Midbrain (tissue), 1 donor: ENCODE measurements at places on chromosomes 5 and 9.
A peak's percentile ranks its signal among the peaks of the same experiment; 100 is the strongest.

DNA sequence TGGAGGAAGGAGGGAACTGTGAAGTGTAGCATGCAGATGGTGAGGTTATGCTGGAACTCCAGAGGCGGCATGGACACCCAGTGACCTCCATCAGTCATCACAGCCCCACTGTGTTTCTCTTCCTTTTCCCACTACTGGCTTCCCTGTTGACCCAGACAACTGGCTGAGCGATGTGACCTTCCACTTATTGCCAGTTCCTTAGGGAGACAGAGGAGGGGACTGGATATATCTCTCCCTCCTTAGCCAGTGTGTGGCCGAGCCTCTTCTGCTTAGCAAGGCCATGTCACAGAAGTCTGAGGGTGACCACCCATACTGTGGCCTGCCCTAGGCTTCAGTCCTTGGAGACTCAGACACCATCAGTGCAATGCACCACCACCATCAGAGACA is 3.0 kb upstream of the PHYKPL start:
- no peak for DNase-seq

DNA sequence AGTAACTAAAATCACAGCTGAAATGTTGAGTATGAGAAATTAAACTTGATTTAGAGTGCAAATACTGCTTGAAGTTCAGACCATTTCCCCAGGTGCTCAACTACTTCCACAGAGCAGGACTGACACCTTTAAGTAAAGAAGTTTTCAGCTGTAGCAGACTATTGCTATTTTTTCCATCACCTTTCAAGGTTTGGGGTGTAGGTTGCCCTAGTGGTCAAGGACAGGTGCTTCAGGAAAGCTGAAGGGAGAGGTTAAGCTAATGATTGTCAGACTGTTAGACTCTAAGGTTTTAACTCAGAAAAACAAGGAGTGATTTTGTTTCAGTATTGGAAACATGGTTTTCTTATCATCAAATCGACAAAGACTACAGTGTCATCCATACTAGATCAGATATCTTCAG is 162.1 kb downstream of the CCDC192 start:
- no peak for DNase-seq

DNA sequence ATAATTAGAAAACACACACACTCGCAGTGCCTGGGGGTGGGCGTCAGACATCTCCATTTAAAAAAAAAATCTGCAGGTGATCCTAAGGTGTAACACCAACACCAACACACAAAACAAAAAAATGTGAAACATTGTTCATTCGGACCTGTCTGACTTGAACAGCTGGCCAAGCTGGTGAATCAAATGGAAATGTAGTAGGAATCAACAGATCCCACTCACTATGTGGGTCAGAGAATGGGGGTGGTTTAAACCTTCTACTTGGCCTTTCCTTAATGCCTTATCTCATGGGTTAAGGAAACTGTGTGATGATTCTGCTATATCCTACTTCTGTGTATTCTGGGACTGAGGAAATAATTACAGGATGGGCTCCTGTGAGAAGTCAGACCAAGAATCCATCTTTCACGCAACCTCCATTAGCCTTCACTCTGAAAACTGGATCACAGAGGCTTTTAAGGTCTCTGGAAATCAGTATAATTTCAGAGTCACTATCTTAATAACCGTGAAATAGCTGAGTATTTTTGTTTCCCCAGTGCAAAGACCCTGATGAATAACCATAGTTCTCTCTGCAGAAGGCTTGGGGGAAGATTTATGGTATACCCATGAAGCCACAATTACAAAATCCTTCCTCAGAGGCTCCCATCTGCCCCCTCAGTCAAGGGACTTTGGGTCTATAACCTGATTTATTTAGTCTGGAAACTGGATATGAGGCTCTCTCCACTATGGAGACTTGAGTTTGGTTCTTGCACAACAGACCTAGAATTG is 17.2 kb upstream of the MCCC2 start:
- no peak for DNase-seq

DNA sequence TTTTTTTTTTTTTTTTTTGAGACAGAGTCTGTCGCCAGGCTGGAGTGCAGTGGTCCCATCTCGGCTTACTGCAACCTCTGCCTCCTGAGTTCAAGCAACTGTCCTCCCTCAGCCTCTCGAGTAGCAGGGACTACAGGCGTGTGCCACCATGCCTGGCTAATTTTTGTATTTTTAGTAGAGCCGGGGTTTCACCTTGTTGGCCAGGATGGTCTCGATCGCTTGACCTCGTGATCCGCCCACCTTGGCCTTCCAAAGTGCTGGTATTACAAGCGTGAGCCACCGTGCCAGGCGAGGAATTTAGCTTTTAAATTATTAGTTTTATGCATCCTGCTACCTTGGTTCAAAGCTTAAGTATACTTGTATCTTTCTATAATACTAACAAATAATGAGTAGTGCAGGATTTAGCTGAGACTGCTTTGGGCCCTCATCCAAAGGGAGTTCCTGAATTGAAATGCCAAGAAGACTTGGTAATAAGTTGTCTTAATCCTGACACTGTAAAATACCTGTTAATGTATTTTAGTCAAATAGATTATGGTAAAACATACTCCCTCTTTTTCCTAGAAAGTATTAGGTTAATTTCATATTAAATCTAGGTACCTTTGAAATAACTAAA is 5.0 kb downstream of the CDC42SE2 start:
- DNase-seq, result no peak

DNA sequence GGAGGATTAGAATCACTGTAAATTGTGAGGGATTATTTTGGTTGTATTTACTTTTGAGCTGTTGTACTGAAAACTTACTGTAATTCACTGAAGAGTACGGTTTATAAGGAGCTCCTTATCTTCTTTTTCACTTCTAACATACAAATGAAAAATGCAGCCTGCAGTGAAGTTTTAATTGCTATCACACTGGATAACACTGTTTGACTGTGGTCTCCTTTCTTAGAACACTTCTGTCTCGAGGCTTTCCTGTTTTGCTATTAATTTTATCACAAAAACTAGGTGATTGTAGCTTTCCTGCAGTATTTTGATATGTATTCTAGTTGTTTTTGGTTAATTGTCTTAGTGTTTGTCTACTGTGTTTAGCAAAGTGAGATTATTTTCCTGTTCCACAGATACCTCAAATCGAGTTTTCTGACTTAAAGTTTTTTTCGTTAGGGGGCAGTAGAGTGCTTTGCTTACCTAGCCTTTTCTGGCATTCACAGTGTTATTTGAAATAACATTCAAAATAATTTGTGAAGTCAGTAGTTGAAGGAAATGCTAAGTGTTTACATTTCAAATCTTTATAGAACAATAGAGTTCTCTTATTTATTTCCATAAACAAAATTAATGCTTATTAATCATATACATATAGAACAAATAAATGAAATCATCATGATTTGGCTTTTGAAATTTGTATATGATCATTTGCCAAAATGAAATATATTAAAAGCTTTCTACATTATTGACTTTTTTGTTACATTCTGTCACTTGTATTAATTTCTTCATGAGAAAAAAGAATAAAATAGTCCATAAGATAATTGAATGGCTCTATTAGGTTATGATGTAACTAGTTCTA is 52.9 kb downstream of the COMMD10 start:
- DNase-seq, result peak; percentile 83

- DNase-seq, result no peak
These were observed 17.9 kb upstream of the SPIN1 start for GRCh38 chr9:88370346-88370745.

DNA sequence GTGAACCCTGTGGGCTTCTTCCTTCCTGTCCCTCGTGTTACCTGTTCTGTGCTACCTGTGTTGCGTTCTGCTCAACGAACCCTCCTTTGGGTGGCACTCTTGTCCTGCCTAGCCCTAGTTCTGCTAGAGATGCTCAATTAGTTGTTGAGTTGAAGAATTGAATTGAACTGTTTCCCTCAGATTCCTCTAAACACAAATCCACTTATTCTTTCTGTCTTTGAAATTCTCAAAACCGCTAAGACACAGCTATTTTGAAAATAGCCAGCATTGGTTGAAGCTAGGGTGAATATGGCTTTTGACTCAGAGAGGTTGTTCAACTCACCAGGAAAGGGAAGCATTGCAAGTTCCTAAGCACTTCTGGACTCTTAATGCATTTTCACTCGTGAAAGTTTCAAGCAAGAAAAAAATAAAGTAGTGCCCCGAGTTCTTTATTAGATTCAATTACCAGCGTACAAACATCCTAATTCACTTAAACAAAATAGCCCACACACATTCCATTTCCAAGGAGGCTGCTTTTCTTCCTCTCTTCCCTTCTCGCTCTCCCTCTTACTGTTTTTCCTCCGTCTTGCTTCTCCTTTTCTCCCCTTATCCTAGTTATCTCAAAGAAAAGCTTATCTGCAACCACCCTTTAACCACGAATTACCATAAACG is 642 bp upstream of the ITGA1 start:
- DNase-seq, result no peak

- DNase-seq, result no peak
These were observed 235.9 kb downstream of the EPB41L4A start for GRCh38 chr5:112183103-112183711.

GRCh38 chr5:164058621-164059020 is 553.2 kb downstream of the MAT2B start:
- DNase-seq, result no peak

DNA sequence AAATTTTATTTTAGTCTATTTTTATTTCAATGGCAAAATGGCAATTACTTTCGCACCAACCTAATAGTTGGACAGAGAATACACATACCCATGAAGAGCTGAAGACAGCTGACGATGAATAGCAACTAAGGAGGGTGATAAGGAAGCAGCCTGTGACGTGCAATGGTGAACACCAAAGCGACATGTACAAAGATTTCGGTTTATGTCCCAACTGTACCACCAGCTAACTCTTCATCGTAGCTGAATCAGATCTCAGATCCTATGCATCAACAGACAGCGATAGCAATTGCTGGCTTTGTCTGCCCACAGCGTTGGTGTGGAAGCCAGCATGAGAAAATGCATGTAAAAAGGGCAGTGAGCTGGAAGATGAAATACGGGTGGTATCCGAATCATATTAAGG is 130.6 kb upstream of the ANKH start:
- DNase-seq, result no peak

DNA sequence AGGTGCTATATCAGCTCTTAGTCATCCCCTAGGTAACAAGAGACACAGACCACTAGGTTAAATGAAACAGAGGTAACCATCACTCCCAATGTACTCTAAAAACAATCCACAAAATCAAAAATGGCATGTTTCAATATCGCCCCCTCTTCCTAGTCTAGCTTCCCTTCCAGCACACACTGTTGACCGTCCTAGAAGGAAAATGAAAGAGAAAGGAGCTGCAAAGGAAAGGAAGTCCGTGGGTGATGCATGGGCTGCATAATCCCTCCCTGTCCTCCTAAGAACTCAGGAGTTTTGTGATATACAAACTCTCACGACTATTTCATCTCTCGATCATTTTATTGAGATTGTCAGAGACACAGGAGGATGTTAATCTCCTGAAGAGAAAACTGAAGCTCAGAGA is 101.6 kb downstream of the RFK start:
- no peak for DNase-seq

GRCh38 chr5:149470942-149471341 is 80.3 kb downstream of the CSNK1A1 start:
- no peak for DNase-seq

DNA sequence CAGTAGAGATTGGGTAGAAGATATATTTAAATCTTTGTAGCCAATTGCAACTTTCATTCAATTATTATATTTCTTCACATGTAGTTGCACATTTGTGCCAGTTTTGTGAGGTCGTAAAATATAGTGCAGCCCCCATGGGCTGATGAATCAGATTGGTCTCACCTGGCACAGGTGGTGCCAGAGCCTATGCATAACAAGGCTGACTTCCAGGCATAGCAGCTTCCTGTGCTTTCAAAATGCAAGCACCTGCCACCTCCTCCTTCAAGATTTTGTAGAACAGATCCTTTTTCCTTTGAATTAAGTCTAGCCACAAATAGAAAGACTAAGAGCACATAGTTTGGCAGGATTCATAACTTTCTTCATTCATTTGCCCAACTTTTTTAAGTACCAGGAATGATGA is 87.1 kb downstream of the STARD4 start:
- no peak for DNase-seq

DNA sequence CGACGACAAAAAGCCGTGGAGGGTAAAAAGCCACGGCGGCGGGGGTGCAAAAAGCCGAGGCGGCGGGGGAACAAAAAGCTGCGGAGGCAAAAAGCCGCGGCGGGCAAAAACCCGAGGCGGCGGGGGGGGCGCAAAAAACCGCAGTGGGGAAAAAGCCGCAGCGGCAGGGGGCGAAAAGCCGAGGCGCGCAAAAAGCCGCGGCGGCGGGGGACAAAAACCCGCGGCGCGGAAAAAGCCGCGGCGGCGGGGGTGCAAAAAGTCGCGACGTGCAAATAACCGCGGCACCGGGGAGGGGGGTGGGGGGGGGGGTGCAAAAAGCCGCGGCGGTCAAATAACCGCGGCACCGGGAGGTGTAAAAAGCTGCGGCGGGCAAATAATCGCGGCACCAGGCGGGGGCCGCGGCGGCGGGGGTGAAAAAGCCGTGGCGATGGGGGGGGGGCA is 511.5 kb downstream of the FOXD4L5 start:
- DNase-seq, result no peak

- no peak for DNase-seq
These were observed 21.4 kb downstream of the COL27A1 start for GRCh38 chr9:114176624-114177291.

DNA sequence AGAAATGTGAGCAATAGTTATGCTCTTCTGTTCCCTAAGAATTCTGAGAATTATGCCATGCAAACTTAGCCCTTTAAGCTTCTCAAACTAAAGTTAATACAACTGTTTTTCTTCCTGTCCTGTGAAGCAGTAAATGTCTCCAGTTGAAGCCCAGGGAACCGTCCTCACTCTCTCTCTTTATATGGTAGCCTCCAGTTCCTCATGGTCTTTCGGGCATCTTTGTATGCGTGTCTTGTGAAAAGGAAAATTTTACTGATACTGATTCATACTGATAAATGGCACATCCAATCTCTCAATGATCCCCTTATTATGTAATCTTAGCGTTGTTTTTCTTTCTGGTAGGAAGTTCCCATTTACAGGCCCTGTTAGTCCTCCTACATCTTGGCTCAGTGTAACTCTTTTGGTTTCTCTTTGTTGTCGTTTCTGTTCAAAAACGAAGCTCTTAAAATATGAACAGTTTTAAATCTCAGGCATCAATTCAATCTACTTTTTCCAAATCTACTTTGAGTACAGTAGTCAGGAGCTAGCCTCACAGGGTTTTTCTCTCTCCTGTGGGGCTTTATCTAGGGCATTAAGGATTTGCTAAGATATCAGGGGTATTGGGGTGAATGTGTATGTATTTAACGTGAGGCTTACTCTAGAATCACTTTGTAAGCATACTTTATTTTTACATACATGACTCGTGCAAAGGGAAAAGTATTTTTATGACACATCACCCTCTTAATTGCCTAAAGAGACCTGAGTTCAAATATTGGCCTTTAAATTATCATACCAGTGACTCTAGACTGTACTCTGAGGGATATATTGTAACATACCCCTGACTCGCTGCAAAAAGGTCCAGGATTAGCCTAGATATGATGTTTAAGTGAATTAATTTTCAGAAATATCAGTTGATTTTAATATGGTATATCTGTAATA is 258.0 kb downstream of the NR3C1 start:
- DNase-seq, result no peak
